ENCODE measurements at places on chromosomes 5 and 9.

- no peak for DNase-seq
These were observed 90.7 kb upstream of the PTCH1 start for GRCh38 chr9:95607507-95607906.

DNA sequence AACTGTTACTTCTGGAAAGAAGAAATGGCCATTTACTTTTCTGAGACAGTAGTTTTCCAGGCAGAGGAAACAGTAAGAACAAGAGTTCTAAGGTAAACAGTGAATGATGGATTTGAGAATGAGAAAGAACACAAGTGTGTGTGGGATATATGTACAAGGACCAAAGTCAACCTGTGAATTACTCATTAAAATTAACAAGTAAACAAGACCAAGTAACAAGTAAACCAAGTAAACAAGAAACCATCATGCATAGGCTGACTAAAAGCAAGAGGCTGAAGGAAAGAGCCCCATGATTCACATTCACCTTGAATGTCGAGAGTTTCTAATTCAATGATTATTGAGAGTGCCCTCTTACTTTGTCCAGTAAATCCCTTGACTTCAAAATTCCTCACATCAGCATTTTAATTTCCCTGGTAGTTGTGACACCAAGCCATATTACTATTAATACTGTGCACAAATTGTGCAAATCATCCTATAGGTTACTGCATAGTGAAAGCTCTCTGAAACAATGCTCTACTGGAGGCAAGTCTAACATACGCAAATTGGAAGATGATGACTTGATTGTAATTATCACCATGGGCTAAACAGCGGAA, 9.8 kb upstream of the MARCOL start:
- DNase-seq: no peak

GRCh38 chr5:30764704-30765103, 428.8 kb upstream of the CDH6 start:
- no peak for DNase-seq

- no peak for DNase-seq
These were observed 3.1 kb downstream of the QRFP start for GRCh38 chr9:130893341-130894101.

- no peak for DNase-seq
These were observed 577.5 kb upstream of the CLINT1 start for GRCh38 chr5:158436271-158437065.

- no peak for DNase-seq
These were observed 46.0 kb upstream of the SHC3 start for GRCh38 chr9:89224633-89225032.

- no peak for DNase-seq
These were observed 31.6 kb downstream of the ENC1 start for GRCh38 chr5:74608736-74609601.

- no peak for DNase-seq
These were observed 116.6 kb upstream of the DPYSL3 start for GRCh38 chr5:147626464-147626863.

- no peak for DNase-seq
These were observed 8.1 kb upstream of the RAD23B start for GRCh38 chr9:107274953-107275422.

- DNase-seq: no peak
These were observed 18.4 kb downstream of the TENT4A start for GRCh38 chr5:6731465-6732237.

DNA sequence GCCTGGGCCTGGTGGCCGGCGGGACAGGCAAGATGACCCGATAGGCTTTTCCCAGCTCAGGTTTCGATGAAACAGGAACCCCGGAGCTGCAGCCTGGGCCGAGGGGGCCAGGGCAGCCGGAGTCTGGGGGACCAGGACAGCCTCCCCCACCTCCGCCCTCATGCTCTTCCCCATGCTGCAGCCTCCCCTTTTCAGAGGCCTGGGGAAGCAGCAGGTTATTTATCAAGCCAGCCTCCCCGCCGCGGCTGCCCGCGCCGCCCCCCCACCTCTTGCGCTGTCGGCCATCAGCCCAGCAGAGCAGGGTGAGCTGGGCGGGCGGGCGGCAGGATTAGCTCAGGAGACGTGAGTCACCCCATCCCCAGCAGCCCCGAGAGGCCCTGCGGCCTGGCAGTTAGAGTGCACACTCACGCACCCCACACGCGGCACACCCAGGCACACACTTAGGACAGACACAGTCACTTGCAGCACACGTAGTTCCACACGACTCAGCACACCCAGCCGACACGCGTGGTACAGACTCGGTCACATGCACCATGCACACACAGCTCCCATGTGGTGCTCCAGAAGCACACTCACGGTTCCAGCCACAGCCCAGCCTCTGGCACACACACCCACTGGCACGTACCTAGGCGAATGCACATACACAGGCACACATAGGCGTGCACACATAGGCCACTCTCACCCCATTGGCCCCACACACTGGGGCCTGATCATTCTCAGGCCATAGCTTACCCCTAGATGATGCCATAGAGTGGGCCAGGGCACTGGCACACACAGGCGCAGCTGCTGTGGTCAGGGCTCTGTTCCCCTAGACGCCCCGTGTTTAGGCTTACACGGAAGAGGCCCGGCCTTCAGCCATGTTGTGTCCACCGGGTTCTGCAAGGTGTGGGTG, 13.0 kb downstream of the CXXC5 start:
- no peak for DNase-seq

GRCh38 chr5:60206234-60206633, 312.7 kb upstream of the PDE4D start:
- no peak for DNase-seq

DNA sequence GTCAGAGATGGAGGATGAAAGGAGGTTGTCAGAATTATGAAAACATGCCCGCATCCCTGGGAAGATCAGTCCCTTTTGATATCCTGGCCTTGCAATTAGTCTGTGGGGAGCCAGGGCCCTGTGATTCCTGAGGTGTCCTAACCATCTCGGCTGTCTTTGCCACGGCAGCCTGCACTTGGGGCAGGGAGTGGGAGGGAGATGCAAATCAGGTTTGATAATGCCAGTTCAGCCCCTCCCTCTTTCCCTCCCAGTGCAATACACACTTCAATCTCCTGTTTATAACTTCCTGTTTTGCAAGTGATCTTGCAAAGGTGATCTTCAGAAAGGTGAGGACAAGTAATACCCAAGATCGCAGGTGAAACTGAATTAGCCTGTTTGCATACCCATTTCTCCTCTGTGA, 114.0 kb upstream of the ALDH1B1 start:
- DNase-seq: no peak

- DNase-seq: peak; percentile 48
These were observed 88.9 kb downstream of the EBF1 start for GRCh38 chr5:159010661-159011442.

GRCh38 chr9:34262971-34263370, 66.1 kb downstream of the KIF24 start:
- DNase-seq: no peak

GRCh38 chr5:128254789-128255188, 171.2 kb downstream of the SLC12A2 start:
- DNase-seq: no peak

GRCh38 chr5:142959683-142960657, 189.8 kb downstream of the ARHGAP26 start:
- DNase-seq: no peak

GRCh38 chr5:21654556-21654955, 1198.6 kb downstream of the CDH12 start:
- DNase-seq: no peak

DNA sequence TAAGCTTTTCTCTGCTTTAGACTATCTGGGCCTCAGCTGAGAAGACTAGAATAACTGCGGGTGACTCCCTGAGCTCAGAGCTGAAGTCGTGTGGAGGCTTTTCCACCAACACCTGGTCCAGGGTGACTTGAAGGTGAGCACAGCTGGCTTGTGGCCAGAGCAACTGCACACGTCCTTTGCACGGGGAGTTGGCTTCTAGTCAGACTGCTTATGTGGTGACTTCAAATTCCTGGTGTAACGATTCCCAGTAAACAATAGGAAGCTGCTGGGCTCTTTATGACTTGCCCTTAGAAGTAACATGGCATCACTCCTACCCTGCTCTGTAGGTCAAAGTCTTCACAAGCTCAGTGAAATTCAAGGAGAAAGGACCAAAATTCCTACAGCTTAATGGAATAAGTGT, 800.6 kb upstream of the CDH6 start:
- no peak for DNase-seq

DNA sequence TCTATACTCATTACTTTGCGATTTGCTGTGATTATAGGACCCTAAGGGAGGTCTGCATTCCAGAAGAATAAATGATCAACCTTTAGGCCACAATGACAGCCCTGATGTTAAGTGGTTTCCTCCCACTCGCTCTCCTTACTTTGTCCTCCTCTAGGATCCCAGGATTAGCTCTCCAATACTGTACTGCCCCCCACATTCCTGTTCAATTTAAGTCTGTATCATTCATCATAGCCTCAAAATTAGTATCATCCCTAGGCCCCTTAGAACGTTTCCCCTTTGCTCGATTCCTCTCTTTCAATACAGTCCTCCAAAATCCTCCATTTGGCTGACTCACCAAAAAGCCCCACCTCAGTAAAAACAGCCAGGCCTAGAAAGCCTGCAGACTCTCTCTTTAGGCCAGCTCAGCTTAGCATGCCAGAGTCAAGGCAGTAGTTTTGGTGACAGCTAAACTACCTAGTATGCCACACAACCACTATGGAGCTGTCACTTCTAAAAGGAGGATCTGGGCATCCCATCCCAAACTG, 24.4 kb downstream of the RNF145 start:
- DNase-seq: no peak

- DNase-seq: no peak
These were observed 43.2 kb upstream of the FOXE1 start for GRCh38 chr9:97809666-97810344.

- peak; percentile 36 for DNase-seq
These were observed 17.8 kb downstream of the DMRT1 start for GRCh38 chr9:859251-859650.

DNA sequence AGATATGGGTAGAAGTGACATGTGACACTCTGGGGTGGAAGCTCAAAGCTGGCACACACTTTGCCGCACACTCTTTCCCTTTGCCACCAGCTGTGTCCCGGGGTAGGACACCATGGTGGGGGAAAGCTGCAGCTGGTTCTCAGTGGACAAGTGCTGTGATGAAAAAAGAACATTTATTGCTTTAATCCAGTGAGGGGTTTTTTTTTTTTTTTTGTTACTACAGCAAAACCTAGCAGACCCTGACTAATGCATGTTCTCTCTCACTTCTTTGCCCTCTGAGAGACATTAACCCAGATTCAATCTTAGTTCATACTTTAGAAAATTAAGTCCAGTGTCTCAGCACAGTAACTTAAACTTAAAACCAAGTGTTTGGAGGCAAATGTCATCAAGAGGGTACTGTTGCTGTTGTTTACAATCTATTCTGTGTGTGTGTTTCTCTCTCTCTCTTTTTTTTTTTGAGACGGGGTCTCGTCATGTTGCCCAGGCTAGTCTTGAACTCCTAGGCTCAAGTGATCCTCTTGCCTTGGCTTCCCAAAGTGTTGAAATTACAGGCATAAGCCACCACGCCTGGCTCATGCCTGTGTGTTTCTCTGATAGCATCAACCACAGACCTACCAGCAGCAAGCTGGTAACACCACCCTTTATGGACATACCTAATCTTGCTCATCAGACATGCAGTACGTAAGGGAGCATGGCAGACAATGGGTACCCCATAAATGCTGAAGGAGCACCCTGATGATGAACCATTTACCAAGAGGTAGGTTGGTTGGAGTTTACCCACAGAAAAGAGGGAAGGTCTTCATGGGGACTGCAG, 84.7 kb upstream of the TBC1D2 start:
- no peak for DNase-seq

- DNase-seq: no peak
These were observed 47.2 kb downstream of the RAB24 start for GRCh38 chr5:177256296-177256695.

GRCh38 chr5:54803471-54804011, 181.9 kb downstream of the ESM1 start:
- no peak for DNase-seq

- no peak for DNase-seq
These were observed at the start of gene TNC for GRCh38 chr9:115117999-115118878. Gene TNC (minus strand): TSS chr9:115118157. CDS start chr9:115091018, 27,139 bp downstream.

DNA sequence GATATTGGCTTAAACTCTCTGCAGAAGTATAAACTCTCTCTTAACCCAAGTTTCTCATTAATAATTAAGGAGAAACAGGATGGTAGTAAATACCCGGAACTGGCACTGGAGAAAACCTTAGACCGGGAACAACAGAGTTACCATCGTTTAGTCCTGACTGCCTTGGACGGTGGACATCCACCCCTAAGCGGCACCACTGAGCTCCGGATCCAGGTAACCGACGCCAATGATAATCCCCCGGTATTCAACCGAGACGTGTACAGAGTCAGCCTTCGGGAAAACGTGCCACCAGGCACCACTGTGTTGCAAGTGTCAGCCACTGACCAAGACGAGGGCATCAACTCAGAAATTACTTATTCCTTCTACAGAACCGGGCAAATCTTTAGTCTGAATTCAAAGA, 861 bp downstream of the PCDHGB5 start:
- DNase-seq: no peak

- DNase-seq: no peak
These were observed 55.6 kb upstream of the TESK1 start for GRCh38 chr9:35549441-35549840.

DNA sequence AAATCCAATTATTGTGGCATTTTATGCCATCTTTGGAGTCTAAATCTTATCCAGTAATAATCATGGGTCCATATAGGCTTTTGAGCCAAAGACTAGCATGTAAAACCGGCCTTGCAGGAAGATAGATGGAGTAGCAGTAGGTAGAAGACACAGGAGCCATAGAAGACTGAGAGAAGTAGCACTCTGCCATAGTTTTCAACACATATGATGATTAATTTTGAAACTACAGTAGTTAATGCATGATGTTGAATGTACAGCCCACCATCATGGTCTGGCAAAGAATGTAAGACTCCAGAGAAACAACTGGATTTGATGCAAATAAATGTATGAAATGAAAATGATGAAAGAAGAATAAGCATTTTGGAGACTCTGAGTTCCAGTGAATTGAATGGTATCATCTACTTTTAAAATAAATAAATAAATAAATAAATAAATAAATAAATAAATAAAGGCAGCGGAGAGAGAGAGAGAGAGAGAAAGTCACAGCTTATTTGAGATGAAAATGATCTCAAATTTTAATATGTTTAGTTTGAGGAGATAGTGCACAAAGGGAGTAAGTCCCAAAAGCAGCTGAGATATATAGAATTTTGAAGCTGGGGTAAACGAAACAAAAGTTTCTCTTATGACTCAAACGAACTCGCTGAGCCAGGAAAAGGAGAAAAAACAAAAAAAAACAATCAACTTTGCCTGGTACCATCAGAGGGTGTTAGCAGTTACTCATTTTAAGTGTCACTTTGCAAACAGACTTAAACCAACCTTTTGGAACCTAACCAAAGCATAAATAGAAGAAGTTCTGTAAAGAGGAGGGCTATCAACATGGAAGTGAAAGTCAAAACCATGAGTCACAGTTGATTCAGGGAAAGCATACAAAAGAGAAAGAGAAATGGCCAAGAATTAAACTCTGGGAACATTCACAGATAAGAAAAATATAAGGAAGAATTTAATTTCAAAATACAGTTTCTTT, 388.7 kb downstream of the CETN3 start:
- no peak for DNase-seq

DNA sequence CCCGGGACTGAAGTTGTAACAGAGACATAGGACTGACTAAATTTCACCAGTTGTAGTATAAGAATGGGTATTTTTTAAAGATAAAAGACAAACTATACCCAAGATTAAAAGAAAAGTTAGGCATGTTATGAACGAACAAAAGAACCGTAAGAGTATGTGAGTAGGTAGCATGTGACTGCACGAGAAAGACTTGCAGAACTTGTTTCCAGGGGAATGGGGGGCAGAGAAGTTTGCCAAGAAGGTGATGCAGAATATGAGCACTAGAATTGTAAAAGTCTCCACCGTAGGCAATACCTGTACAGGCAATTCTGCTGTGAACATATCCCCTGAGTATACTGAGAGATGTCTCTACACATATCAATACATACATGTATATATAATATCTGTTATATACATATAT, 614.7 kb downstream of the PRELID2 start:
- no peak for DNase-seq

All from GM19239 (cell line).